Esophagus muscularis mucosa (tissue), 4 donors: ENCODE measurements at places on chromosomes 6 and 20. TPM values are rescaled to one million over a fixed set of nuclear protein-coding genes. Genes with fewer than 3 reads are reported as not detected.

- H3K36me3 ChIP-seq: no peaks in the 10 kb centered on the region
- H3K27me3 ChIP-seq: no peaks in the 10 kb centered on the region
- no peak overlapping the region for H3K4me3 ChIP-seq
- DNase-seq: no peak
- no peaks in the 10 kb centered on the region for H3K4me1 ChIP-seq
Observed at GRCh38 chr6:14170128-14170527, 52.6 kb downstream of the CD83 start.

- no peaks in the 10 kb centered on the region for H3K27me3 ChIP-seq
- H3K4me3 ChIP-seq: peak overlapping the region; percentile 79
- H3K4me1 ChIP-seq: peaks cover 37% of the 10 kb centered on the region
Observed at GRCh38 chr6:168441434-168442391, 729 bp downstream of the SMOC2 start.

DNA sequence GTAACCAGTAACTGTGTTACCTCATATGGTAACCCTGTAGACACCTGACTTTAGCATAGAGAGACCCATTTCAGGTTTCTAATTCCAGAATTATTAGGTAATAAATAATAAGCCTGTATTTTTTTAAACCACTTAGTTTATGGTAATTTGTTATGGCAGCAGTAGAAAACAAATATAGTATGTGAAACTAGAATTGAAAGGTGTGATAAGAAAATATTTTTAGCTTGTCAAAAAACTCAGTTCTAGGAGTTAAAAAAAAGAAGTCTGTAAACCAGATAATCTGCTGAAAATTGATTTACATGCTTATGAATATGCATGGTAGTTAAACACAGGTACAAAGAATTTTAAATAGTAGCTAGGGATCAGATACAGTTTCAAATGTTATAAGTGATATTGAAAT is 695.0 kb upstream of the GJE1 start:
- DNase-seq: no peak
- no peak overlapping the region for H3K27ac ChIP-seq
- no peaks in the 10 kb centered on the region for H3K36me3 ChIP-seq
- H3K4me1 ChIP-seq: no peaks in the 10 kb centered on the region
- no peaks in the 10 kb centered on the region for H3K27me3 ChIP-seq

DNA sequence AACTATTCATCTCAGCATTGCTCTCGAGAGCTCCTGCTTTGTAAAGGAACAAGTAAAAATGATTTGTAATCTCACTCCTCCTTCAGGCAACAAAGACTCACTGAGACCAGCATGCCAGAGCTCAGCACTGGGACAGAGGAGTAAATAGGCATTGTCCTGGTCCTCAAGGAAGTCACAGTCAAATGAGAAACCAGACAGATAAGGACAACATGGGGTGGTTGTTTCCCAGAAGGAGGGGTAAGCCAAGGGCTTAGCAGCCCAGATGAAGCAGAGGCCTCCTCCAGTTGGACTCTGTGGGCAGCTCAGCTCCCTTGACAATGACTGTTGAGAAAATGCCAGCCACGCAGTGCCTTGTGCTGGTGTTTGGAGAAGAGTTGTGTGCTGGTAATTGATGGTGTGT is 425.7 kb upstream of the CHD6 start:
- no peak for DNase-seq
- no peak overlapping the region for H3K27ac ChIP-seq
- H3K4me1 ChIP-seq: no peaks in the 10 kb centered on the region
- no peak overlapping the region for H3K4me3 ChIP-seq
- H3K36me3 ChIP-seq: no peaks in the 10 kb centered on the region

GRCh38 chr6:168383062-168383854 is 57.7 kb upstream of the SMOC2 start:
- no peak for DNase-seq
- H3K4me1 ChIP-seq: peaks cover 18% of the 10 kb centered on the region
- no peaks in the 10 kb centered on the region for H3K36me3 ChIP-seq
- no peak overlapping the region for H3K4me3 ChIP-seq
- H3K27me3 ChIP-seq: no peaks in the 10 kb centered on the region

GRCh38 chr6:134357022-134357487 is 39.1 kb upstream of the SGK1 start:
- H3K27me3 ChIP-seq: no peaks in the 10 kb centered on the region
- no peaks in the 10 kb centered on the region for H3K4me1 ChIP-seq
- H3K27ac ChIP-seq: no peak overlapping the region
- DNase-seq: no peak
- no peak overlapping the region for H3K4me3 ChIP-seq
- H3K36me3 ChIP-seq: no peaks in the 10 kb centered on the region

DNA sequence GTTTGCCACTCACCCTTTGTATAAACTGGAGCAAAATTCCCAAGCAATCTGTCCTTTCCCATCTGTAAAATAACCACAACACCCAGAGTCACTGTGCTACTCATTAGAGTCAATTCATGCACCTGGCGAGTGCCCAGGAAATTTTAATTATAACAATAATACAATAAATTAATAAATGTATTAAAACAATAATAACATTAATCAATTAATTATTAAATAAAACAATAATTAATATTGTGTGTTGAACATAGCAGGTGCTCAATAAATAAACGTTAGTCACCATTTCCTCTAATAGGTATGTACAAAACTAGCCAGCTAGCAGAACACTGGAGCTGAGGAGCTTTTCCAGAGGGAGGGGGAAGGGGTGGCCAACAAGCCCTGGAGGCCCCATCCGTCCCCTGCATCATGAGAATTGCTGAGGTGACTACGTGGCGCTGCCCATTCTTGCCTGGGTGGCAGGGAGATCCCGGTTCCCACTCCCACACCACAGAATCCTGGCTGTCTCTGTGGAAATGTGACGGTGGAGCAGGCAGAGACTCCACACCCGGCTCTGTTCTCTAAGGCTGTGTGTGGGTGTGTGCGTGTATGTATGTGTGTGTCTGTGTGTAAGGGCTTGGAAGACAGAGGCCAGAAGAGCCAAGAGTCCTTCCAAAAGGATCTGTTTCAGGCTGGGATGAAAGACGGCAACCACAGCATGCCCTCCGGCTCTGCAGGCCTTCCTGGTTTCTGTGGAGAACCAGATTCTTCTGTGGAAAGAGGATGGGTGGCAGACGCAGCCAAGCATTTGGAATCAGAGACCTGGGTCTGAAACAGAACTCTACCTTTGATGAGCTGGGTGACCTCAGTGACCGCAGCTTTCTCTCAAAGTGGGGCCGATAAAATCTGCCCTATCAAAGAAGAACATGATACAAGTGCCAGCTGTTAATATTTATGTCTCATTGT is 18.8 kb upstream of the EZR start:
- no peaks in the 10 kb centered on the region for H3K36me3 ChIP-seq
- no peak overlapping the region for H3K4me3 ChIP-seq
- peaks cover 8% of the 10 kb centered on the region for H3K4me1 ChIP-seq

DNA sequence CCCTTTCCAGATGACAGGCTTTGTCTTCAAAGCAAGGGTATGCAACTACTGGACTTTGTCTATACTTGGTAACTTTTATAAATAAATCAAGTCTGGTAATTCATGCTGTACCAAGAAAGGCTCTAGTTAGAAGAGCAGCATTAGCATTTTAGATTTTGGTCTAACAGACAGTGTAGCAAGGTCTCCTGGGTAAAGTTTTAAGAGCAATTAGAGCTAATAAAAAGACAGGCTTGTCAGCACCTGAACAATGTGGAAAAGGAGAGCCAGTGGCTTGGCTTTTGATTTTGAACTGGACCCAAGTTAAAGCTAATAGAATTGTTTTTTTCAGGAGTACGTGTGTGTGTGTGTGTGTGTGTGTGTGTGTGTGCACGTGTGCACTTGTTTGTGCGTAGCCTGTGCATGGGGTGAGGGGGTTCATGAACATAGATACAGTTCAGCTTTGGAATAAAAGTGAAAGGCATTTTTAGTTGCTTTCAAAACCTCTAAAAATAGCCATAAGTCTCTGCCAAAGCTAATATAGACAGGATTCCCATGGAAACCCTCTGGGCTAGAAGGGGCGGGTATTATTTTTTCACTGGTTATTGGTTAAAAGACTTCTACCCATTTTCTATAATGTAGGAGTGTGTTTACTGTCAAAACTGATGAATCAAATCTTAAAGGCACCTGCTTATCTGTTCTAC is 138.4 kb downstream of the KCNQ5 start:
- H3K36me3 ChIP-seq: no peaks in the 10 kb centered on the region
- peaks cover 30% of the 10 kb centered on the region for H3K4me1 ChIP-seq
- H3K27me3 ChIP-seq: no peaks in the 10 kb centered on the region

- peak overlapping the region; percentile 86 for H3K4me3 ChIP-seq
- no peak for DNase-seq
- no peaks in the 10 kb centered on the region for H3K36me3 ChIP-seq
- peaks cover 6% of the 10 kb centered on the region for H3K4me1 ChIP-seq
Observed at GRCh38 chr6:30260036-30260504, 46.9 kb upstream of the TRIM26 start.

GRCh38 chr20:47126709-47127108 is 229.8 kb downstream of the ZMYND8 start:
- H3K4me1 ChIP-seq: peaks cover 33% of the 10 kb centered on the region
- H3K4me3 ChIP-seq: no peak overlapping the region
- H3K36me3 ChIP-seq: no peaks in the 10 kb centered on the region
- DNase-seq: no peak

DNA sequence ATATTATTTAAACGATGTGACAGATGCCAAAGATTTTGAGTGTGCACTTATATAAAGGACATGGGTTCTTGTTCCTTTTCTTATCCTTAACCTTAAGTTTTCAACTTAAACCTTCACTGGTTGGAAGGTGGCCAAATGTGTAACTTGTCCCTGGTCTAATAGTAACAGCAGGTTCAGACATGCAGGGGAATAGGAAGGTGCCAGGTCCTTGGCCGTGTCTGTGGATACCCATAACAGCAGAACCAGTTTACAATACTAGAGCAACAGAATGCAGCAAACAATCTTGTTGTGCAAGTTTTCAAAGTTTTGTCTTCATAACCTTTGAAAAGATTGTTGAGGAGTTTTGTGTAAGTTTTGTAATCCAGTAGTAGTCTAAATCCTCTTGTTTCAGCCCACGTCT is 4.4 kb downstream of the MYB start:
- peaks cover 33% of the 10 kb centered on the region for H3K4me1 ChIP-seq
- H3K27ac ChIP-seq: no peak overlapping the region
- peaks cover 45% of the 10 kb centered on the region for H3K27me3 ChIP-seq
- no peaks in the 10 kb centered on the region for H3K36me3 ChIP-seq
- no peak for DNase-seq
- H3K4me3 ChIP-seq: no peak overlapping the region

DNA sequence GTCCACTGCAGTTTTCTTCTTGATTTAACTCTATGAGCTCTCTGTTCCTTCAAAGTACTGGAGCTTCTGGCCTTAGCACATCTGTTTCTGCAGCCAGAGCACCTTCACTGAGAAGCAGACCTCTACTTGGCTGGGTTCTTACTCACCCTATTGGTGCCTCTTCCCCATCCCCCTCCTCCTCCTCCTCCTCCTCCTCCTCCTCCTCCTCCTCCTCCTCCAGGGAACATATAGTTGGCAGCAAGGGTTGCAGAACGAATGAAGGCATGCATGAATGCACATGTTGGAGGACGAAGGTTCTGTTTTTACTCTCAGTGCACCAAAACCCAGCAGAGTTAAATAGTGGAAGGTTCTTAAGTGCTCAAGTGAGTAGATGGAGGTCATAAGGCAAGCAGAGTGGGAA is 141.0 kb upstream of the ESR1 start:
- H3K27ac ChIP-seq: no peak overlapping the region
- no peaks in the 10 kb centered on the region for H3K36me3 ChIP-seq
- no peaks in the 10 kb centered on the region for H3K27me3 ChIP-seq
- DNase-seq: no peak

- H3K36me3 ChIP-seq: no peaks in the 10 kb centered on the region
- no peak overlapping the region for H3K27ac ChIP-seq
- H3K27me3 ChIP-seq: no peaks in the 10 kb centered on the region
- H3K4me1 ChIP-seq: no peaks in the 10 kb centered on the region
- no peak overlapping the region for H3K4me3 ChIP-seq
Observed at GRCh38 chr20:36402708-36403107, 96.6 kb downstream of the DLGAP4 start.

ZKSCAN4 gene
- total RNA-seq: 5.4 TPM

MMUT gene
- total RNA-seq: 23.7 TPM

UNC5CL gene
- 0.52 TPM for total RNA-seq
